Kidney capillary endothelial cell (primary cell): ENCODE measurements at places on chromosomes 7 and 10.

GRCh38 chr10:57905861-57906260 lies 361.8 kb downstream of the IPMK start:
- no peak for DNase-seq

- DNase-seq, result no peak
Observed at GRCh38 chr10:115947104-115947503, 325.9 kb downstream of the GFRA1 start.

- DNase-seq, result no peak
Observed at GRCh38 chr7:139702811-139703486, 74.8 kb downstream of the HIPK2 start.

GRCh38 chr10:66713387-66713786 lies 212.4 kb upstream of the LRRTM3 start:
- no peak for DNase-seq

DNA sequence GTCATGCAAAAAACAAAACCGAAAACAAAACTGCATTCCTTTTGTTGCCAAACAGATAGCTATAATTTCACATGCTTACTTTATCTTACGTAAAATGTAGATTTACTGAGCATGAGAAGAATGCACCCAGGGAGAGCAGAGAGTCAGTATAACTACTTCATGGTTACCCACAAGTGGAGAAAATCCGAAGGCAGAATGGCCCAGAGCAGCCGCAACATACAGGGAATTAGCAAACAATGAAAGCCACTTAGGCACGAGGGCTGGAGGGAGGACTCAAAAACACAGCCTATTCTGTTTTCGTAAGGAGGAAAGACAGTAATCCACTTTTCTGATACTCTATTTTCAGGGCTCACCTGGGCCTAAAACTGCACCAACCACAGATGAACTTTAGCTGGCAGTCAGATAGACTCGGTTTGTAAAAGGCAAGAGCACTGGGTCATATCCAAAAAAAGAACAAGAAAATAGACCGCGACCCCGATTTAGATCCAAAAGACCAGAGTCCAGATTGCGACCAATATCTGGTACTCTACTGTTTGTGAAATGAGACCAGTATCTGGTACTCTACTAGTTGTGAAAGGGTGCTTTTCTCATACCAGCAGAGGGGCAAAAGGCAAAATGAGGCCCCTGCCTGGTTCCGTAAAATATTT lies 1.3 kb downstream of the ITPRIP start:
- DNase-seq, result no peak

DNA sequence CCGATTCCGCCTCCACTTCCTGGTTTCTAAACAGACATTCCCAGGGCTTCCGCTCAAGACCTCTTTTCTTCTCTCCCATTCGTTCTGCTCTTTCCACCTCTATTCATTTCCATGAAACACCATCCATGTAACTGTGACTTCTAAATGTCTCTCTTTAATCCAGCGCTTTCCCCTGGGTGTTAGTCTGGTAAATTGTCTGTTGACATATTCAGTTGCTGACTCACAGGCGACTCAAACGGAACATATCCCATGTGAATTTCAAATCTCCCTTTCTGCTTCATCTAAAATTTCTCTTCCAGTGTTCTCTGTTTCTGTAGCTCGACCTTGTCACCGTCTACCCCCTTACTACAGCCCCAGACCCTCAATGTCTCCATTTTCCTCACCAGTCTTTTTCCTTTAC lies 119.1 kb downstream of the PFKFB3 start:
- DNase-seq, result no peak

GRCh38 chr7:133433165-133433812 lies 180.4 kb downstream of the EXOC4 start:
- no peak for DNase-seq

GRCh38 chr10:124378881-124379471 lies 39.7 kb downstream of the OAT start:
- DNase-seq, result no peak

GRCh38 chr10:3516234-3516922 lies 268.6 kb downstream of the KLF6 start:
- DNase-seq, result no peak

DNA sequence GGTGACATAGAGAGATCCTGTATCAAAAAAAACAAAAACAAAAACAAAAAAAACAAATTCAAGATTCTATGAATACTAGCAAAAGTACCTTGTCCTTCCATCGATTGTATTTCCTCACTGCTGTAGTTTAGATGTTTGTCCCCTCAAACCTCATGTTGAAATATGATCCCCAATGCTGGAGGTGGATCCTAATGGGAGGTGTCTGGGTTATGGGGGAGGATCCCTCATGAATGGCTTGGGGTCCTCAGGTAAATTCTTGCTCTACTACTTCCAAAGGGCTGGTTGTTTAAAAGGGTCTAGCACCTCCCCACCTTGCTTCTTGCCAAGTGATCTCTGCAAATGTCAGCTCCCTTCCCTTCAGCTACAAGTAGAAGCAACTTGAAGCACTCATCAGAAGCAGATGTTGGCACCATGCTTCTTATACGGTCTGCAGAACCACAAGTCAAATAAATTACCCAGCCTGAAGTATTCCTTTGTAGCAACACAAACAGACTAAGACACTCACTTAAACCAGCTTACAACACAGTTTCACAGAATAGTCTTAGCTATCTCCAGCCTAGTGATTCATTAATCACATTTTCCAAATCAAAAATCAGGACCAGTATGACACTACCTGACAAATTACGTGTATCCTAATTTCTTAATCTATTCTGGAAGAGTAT lies 20.7 kb downstream of the ABI1 start:
- no peak for DNase-seq

DNA sequence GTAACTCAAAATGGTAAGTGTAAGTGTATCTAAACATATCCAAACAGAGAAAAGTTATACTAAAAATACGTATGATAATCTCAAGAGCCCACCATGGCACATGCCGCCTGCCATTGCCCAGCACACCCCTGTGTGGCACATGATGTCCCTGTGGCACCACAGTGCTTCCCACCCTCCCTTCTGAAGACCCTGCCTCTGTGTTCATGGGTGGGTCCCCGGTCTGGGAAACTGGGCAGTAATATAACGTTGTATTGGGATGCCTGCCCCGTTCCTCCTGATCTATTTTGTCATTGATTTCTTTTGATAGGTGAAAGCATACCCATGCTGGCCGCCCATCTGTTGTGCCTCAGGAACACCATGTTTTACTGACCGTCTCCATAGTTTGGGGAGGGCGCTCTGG lies 296.8 kb upstream of the SHH start:
- no peak for DNase-seq
